ENCODE measurements at places on chromosomes 1 and 21. TPM values are rescaled to one million over a fixed set of nuclear protein-coding genes. Genes with fewer than 3 reads are reported as not detected.

Gene KIF21B
- total RNA-seq = 10.5 TPM

Gene HSPA6
- total RNA-seq = 0.64 TPM

Gene FNDC10
- total RNA-seq = 3.5 TPM

Gene LCA5L
- 11.1 TPM for total RNA-seq

Gene SMYD3
- 23.9 TPM for total RNA-seq

Gene ZNF593OS
- total RNA-seq = not detected

Gene HENMT1
- total RNA-seq = 22.1 TPM

Gene FALEC
- total RNA-seq = not detected

Gene HJV
- 1.2 TPM for total RNA-seq

Gene POLR3GL
- total RNA-seq = 20.3 TPM

Gene CCDC185
- total RNA-seq = not detected

Gene DIO1
- total RNA-seq = 0.23 TPM

Gene PRAMEF25
- not detected for total RNA-seq

Gene CNR2
- not detected for total RNA-seq

Gene TAGLN2
- 97.1 TPM for total RNA-seq

- no peak for DNase-seq
Observed at GRCh38 chr1:163870666-163871065, 548.9 kb downstream of the NUF2 start.

GRCh38 chr1:2466270-2466665 is 9.8 kb upstream of the PLCH2 start:
- no peak for DNase-seq

DNA sequence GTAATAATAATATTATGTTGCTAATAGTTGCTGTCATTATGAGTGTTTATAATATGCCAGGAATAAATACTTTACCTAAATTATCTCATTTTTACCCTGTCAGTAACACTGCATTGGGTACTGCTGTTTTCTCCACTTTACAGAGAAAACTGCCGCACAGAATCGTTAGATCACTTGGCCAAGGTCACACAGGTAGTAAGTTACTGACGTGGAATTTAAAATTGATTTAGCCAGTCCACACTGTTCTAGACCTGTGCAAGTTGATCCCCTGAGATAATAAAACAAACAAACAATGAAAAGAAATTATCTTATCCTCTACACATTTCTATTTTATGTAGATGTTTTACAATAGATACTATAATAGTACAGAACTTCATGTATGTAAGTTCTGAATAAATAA is 174.1 kb downstream of the ROR1 start:
- no peak for DNase-seq

DNA sequence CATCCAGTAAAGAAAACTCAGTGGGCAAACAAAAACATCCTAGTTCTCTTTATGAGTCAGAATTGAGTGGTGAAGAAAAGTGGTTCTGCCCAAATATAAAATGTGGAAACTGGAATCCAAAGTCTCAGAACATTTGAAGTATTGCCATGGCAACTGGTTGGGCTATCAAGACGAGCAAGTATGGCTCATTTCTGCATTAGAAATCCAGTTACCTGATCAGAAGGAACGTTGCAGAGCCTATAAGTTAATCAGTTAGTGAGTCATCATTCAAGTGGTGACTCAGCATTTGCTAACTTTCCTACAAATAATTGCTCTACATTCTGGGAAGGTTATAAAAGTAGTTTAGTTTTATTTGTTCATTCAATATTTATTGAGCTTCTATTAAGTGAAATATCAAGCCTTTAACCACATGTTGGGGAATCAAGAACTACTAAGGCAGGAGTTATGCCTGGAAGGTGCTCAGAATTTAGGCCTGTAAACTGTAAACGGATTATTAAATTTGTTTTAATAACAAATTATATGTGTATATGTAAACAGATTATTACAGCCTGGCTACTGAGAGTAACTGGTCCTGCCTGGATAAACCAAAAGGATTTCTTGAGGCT is 104.3 kb downstream of the PAPPA2 start:
- peak; percentile 11 for DNase-seq

GRCh38 chr1:183091181-183091580 is 68.0 kb downstream of the LAMC1 start:
- no peak for DNase-seq

DNA sequence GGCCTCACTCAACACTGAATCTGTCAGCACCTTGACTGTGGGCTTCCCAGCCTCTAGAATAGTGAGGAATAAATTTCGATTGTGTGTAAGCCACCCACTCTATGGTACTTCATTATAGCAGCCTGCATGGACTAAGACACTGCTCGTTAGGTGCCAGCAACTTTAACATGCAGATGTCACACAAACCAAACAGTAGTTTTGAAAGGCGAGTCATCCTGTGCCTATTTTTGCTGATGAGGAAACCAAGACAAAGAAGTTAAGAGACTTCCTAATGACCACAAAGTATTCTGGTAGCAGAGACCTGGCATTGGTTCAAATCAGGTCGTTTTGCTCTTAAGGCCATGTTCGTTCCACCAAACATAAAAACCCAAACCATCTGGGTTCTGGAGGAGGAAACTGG is 42.9 kb downstream of the BATF3 start:
- no peak for DNase-seq

- no peak for DNase-seq
Observed at GRCh38 chr1:241081473-241081872, 275.5 kb downstream of the RGS7 start.

DNA sequence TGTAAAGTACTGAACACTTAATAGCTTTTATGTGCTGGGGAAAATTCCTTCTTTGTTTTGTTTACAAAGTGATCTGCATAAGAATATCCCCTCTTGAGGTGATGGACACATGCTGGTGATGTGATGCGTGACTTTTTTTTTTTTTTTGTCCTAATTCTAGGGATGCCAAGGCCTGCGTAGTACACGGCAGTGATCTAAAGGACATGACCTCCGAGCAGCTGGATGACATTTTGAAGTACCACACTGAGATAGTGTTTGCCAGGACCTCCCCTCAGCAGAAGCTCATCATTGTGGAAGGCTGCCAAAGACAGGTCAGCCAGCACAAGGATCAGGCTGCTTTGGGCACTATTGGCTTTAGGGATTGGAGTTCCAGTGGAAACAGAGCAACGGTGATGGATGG is 24.7 kb downstream of the ATP1A1 start:
- DNase-seq = no peak

GRCh38 chr1:246709835-246710234 is 14.4 kb upstream of the SCCPDH start:
- no peak for DNase-seq

GRCh38 chr1:108590957-108591356 is 31.1 kb downstream of the EEIG2 start:
- DNase-seq = no peak

DNA sequence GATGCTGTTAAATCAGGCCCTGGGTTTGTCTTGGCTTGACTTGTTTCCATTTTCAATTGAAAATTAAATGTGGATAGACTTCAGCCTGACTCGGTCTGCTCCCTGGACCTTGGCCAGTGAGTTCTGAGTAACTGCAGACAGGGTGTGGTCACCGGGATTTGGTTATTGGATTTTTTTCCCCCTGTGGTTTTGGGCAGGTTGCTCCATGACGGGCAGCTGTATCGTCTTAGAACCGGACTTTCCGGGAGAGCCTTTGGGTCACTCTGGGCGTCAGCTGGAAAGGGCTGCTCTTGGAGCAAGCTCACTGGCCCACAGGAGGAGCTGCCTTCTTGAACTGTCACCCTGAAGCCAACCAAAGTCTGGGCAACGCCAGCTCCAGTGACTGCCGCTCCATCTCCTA is 75.0 kb downstream of the CLIC6 start:
- DNase-seq = peak; percentile 52

DNA sequence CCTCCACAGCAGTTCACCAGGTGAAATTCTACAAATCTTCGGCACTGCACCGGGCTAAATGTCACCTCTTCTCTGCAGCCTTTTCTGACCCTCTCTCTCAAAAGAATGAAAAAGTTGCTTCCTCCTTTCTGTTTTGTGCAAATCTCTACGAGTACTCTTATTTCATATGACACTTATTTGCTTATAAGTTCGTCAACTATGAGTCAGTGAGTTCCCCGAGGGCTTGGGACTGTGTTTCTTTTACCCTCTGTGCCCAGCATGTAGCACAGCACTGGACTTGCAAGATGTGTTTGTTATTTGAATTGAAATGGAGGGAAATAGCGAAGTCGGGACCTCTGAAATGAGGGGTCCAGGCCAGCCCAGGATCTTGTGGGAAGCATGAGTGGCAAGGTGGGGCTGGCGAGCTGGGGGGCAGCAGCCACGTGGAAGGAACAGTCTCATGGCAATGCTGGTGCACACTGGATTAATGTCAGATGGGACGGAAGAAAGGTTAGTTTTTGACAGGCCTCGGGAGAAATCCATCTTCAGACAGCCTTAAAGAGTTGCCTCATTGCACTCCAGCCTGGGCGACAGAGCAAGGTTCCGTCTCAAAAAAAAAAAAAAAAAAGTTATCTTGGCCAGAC is 6.2 kb downstream of the SLC6A9 start:
- no peak for DNase-seq

- DNase-seq = no peak
Observed at GRCh38 chr1:228413241-228414010, 3.2 kb downstream of the TRIM17 start.

DNA sequence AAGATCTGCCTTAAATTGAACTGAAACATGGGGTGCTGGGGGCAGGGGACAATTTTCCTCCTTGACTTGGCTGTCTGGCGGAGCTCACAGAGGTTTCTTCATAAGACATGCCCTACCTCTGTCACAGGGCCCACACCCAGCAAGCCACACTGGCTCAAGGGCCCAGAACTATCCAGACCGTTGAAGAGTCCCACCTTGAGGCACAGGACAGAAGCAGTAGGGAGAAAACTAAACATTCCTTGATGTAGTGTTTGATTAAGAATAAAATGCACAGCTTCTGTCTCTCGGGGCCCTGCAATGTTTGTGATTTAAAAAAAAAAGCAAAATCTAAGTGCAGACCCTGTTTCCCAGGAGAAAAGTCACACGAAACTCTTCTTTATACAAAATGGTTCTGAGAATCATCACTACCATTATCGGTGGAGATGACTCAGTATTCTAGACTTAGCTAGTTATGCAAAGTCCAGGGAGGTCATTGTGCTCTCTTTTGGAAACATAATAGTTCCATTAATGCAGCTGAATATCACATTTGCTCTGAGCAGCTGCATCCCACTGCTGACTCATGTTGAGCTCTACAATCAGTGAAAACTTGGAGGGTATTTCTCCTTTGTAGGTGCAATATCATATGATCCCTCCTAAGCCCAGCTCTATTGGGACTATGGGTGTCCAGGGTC is 53.6 kb upstream of the DIRAS3 start:
- DNase-seq = no peak

DNA sequence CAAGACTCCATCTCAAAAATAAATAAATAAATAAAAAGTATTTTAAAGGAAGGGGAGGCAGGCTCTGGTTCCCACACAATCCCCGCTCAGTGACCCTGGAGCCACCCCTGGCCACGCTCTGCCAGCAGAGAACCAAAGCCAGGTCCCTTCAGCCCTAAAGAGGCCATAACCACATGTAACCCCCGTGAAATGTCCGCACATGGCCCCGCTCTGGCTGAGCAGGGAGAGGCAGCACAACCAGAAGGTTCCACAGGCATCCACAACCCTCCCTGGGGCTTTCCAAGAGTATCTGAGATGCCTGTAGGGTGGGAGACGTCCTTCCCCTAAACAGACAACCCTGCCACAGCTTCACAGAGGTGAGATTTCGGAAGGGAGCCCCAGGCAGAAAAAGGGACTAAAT is 1.4 kb upstream of the ARF1 start:
- DNase-seq = no peak

DNA sequence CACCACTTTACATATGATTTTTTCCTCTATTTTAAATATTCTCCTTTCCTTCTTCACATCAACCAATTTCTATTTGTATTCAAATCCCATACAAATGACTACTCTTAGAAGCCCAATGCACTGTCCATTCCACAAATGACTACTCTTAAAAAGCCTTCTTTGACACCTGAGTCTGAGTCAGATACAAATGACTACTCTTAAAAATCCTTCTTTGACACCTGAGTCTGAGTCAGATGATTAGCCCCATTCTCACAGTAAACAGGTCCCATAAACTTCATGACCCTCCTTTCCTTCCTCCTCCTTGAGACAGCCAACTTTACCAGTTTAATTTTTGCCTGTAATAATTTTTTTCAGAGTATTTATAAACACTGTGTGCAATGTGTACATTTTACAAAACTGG is 231.3 kb upstream of the USP25 start:
- DNase-seq = no peak

DNA sequence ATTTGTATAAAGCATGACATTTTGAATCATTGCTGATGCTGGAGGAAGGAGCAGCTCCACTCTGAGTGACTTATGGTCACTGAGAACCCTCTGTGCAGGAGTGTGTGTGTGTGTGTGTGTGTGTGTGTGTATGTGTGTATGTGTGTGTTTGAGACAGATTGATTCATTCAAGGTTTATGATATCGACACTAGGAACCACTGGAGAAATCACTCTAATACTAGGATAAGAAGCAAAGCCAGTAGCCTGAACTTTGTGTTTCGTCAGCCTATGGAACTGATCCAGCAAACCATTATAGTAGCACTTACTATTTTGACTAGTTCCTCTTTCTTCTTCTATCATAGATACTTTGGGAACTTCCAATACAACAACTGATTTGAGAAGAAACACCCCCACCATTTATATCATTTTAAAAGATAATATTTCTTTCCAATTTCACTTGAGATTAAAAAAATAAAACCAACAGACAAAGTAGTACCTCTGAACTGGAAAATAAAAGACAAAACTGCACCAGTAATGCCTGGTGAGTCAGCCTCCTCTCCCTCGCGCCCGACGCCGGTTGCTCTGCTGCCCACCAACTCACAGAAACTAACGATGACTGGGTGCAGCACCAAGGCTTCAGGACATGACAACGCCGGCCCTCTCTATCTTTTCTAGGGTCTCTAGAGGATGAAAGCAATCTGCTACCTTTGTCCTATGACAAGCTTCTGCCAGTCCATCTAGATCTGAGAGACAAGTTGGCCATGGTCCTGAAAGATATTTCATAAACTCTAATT is 20.9 kb downstream of the SLAMF1 start:
- no peak for DNase-seq

- no peak for DNase-seq
Observed at GRCh38 chr1:25991937-25992688, 5.8 kb downstream of the PAFAH2 start.

- DNase-seq = peak; percentile 74
Observed at GRCh38 chr1:45686015-45686287, 382 bp downstream of the GPBP1L1 start.

- DNase-seq = no peak
Observed at GRCh38 chr1:37609994-37610393, 14.3 kb upstream of the GNL2 start.

- no peak for DNase-seq
Observed at GRCh38 chr1:229167318-229167717, 103.6 kb upstream of the RAB4A start.

DNA sequence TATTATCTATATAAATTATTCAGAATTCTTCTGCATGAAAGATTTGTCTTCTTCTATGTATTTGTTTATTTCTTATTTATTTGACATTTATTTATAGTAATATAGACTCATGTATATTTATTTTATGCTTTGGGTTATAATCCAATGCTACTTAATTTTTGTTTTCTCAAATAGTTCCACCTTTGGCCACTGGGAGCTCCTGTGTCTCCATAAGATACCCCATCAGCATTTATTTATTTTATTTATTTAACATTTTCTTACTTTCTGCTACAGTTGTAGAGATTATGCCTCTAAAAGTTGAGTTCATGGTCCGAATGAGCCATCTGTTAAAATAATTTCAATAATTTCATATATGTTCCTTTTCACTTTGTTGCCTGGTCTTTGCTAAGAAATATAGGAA is 289.4 kb downstream of the ADGRL2 start:
- DNase-seq = no peak

- DNase-seq = no peak
Observed at GRCh38 chr21:46063227-46063626, 34.7 kb upstream of the COL6A2 start.
